Cerebellar cortex (tissue), 1 donor: ENCODE measurements at places on chromosomes 11 and 22.

DNA sequence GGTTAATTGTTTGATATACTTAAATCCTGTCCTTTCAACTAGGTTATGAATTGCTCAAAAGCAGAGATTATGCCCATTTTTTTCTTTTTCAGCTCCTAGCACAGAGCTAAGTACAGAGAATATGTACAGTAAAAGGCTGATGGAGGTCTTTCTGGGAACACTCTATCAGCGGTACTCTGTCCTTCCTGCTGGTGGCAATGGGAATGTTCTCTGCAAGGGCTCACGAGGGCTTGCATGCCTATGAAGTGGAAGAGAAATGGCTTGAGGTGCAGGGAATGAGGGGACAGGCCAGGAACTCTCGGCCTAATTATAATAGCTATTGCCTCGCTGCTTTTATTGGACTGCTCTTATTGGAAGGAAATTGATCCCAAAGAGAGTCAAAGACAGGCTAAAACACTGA lies 83.7 kb upstream of the RAB1B start:
- DNase-seq, result no peak

GRCh38 chr11:119469506-119469905 lies 46.5 kb upstream of the THY1 start:
- DNase-seq, result no peak

DNA sequence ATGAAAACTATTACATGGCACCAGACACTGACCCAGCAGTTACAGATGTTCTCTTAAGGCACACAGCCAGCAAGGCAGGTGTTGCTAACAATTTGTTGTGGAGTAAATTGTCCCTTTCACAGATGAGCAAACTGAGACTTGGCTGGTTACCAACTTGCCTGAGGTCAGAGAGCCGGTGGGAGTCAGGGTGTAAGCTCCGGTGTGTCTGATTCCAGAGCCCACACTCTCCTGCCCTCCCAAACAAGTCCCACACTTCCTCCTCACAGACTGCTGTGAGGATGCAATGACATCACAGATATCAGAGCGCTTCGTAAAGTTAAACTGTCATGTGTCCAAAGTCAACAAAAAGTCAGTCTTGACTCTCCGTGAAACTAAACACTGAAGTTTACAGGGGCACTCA lies 12.5 kb downstream of the GDPD5 start:
- no peak for DNase-seq

DNA sequence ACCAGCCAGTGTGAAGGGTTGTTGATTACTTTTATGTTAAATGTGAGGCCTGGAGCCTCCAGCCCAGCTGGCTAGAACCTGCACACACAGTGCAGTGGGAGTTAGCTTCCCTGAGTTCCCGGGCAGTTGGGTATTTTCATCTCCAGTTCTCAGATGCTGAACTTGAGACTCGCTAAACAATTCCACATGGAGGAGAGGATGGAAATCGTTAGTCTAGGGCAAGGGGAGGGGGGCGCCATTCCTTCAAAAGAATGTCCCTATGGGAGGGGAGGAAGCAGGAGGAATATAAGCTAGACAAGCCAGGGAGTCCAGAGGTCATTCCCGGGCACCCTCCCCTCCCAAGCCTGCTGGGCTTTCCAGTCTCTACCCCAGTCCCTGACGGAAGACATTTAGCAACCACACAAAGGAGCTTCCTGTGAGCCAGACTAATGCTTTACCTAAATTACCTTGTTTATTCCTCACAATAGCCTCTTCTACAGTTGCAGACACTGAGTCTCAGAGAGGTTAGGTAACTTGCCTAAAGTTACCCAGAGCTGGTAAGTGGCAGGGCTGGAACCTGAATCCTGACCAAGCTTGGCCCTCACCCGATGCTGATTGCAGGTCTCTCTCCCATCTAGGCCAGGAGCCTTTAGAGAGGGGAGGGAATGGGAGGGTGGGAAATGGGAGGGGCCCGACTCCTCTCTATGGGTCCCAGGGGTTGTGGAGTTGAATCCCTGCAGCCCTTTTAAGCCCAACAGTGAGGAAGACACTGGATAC lies 1.9 kb upstream of the TSKU start:
- no peak for DNase-seq

GRCh38 chr11:1970956-1971355 lies 23.8 kb downstream of the MRPL23 start:
- no peak for DNase-seq

DNA sequence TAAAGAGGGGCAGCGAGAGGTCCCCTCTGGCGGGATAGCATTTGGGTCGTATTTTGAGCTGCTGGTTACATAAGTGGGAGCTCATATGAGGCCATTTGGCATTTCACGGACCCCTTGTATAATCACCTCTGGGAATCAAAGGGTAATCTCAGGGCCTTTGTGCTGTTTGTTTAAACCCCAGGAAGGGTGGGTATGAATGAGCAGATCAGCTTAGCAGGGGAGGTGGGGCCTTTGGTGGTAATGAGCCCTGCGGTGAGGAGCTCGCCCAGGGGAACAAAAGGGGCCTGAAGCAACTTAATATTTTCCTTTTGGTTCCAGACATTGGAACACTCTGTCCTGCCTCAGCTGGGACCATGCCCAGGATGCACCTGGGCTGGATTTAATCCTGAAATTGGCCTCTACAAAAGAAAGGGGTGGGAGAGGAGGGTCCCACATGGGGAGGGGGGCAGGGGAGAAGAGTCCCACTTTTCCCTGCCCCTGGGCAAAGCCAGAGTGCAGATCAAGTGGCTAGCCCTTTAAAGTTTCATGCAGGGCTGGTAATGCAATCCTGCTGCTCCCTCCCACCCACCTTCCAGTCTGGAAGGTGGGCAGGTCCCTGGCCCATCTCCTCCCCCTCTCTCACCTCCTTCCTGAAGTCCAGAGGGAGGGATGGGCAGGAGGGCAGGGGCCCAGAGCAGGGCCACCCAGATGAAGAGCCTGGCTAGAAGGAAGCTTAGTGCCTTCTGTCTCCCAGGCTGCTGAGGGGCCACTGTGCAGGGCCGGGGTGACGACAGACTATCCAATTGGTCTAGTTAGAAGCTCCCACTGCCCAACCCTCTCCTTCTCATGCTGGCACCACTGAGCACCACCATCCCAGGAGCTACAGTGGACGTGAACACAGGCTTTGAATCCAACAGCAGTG lies 10.5 kb downstream of the TSKU start:
- DNase-seq, result no peak

GRCh38 chr11:55732936-55733335 lies 40.3 kb upstream of the OR5D13 start:
- no peak for DNase-seq

GRCh38 chr22:19745155-19746101 lies 15.2 kb upstream of the TBX1 start:
- DNase-seq, result no peak

DNA sequence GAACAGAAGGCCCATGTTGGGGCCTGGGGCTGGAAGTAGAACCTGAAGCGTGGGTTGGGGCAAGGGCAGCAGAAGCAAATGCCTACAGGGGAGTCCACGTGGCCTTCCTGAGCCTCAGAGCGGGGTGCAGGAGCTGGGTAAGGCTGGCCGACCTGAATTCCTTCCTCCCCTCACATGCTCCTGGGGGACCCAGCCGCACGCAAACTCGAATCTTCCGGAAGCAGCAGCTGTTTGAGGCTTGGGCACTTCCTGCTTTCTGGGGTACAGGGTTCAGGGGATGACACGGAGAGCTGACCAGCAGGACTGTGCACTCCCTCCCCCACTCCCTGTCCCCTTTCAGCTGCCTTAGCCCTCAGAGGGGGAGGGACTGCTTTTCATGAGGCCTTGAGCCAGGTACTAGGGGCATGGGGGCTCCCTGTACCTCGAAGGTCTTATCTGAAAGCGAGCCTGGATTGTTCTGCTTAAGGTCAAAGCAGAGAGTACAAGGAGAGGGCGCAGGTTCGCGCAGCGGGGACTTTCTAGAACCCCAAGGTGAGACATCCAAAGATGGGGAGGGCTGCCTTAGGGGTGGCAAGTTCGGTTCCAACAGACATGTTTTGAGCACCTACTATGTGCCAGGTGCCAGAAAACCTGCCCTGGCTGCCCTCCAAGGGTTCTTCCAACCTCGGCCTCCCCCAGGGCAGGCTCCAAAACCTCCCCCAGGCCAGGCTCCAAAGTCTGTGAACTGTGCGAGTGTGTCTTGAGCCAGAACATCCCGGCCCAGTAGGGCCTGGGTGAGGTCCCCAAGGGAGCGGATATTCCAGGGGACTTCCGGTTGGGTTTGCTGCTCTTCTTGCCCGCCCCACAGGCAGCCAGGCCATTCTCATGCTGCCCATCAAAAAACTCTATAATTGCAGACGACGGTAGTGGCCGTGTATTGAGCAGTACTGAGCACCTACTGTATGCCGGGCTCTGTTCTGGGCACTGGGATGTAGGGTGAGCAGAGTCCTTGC lies 1.7 kb downstream of the NCF4 start:
- DNase-seq, result no peak

- no peak for DNase-seq
Observed at GRCh38 chr22:35418088-35418487, 18.1 kb downstream of the MCM5 start.

DNA sequence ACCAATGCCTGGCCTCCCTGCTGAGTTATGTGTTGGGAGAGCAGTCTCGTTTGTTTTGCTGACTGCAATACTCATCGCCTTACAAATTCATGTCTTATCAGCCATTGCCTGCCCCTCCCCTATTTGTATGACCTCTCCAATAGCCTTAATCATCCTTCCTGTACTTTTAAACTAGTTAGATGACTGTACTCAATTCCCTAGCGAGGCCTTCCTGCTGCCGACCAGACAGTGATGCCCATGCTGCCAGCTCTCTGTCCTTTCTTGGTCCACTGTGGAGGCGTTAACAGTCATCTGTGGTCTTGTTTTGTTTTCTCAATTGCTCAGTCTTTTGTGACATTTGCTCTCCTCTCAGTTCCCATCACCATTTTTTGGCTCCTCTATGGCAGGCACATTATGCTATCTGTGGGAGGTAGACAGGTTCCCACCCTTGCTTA lies 20.3 kb upstream of the YPEL1 start:
- no peak for DNase-seq

GRCh38 chr11:68983801-68984200 lies 3.0 kb upstream of the MRGPRD start:
- no peak for DNase-seq

GRCh38 chr11:3121416-3121815 lies 43.7 kb downstream of the OSBPL5 start:
- DNase-seq, result no peak

DNA sequence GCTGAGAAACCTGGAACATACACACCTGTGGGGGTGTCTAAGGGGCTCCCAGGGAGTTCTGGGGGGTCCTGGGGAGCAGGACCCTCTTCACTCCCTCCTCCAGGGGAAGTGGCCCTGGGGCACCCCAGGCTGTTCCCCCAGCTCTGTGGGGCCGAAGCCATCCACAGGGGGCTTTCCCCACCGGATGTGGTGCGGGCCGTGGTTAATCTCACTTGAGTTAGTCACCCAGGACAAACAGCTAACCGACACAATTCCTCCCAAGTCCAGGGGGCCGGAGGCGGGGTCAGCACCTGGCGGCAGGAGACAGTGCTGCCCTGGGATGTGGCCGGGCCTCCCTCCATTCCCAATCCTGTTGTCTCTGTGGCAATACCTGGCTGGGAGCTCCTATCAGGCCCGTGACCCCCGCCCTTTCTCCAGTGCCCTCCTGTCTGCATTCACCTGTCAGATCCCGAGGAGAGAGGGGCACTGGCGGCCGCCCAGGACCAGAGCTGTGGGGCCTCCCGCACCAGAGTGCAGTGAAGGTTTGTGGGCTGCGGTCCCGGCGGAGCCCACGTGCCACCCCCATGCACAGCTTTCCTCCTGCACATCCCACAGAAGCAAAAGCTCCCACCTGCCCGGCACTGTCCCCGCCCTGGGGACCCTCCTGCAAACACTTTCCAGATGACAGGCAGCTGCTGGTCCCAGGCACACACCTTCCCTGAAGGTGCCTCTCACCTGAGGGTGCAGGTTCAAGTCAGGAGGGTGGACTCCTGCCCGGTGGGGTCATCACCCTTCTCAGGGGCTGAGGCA lies 5.2 kb upstream of the MUC5AC start:
- no peak for DNase-seq

DNA sequence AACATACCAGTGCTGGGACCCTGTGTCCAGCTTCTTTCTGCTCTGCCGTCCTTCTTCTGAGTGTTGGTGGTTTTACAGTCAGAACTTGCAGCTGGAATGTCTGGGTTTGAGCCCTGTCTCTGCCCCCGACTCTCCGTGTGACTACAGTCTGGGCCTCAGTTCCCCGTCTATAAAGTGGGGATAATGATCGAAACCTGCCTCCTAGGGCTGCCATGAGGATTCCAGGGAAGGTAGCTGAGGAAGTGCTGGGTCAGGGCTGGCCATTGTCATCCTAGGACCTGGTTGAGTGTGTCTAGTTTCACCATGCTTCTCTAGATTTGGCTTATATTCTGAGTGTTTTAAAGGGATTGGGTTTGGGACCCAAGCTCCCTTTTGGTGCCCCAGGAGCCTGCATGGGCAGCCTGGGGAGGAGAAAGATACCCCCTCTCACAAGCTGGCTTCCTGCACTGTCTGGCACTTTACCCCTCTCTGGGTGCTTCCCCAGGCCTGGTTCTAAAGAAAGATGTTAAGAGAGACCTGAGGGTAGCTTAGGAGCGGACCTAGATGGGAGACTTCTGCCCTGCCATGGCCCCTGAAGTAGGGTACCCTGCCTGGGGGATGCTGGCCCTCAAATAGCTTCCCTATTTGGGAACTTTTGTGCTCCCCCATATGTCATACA lies 49.9 kb downstream of the TSPAN18 start:
- DNase-seq, result no peak

DNA sequence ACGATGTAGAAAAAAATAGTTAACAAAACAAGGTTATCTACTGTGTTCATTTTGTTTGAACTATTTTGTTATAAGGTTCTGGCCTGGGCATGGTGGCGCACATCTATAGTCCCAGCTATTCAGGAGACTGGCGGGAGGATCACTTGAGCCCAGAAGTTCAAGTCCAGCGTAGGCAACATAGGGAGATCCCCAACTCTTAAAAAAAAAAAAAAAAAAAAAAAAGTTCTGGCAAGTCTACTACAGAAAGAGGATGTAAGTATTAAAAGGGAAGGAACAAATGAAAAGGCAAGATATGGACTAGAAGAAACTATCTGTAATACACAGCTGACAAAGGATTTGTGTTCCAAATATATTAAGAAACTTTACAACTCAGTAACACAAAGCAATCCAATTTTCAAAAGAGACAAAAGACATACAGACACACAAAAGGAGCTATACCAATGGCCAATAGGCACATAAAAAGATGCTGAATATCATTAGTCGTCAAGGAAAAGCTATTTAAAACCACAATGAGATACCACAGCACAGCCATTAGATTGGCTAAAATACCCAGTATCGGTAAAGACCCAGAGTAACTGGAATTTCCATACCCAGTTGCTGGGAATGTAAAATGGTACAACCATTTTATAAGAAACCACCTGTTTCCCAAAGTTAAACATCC lies 27.4 kb downstream of the RRAS2 start:
- no peak for DNase-seq

DNA sequence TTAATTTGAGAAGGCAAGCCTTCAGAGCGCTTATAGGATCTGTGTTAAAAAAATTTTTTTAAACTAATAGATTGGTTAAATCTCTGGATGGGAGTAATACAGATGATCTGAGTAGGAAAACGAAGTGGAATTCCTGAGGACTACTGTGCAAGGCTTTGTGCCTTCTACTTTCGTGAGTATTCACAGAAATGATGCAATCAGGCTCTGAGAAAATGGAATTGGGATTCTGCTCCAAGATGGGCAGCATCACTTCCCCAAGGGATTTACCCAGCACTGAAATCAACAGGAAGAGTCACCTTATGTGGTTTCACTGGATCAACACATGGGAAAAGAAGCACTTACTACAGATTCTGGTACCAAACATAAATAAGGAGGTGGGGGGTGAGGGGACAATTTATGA lies 12.5 kb downstream of the KMT5B start:
- no peak for DNase-seq
